ELR (cell line): ENCODE measurements at places on chromosomes 12 and 14.

- no peak for DNase-seq
These were observed 157.5 kb upstream of the ALG10B start for GRCh38 chr12:38159092-38159551.

DNA sequence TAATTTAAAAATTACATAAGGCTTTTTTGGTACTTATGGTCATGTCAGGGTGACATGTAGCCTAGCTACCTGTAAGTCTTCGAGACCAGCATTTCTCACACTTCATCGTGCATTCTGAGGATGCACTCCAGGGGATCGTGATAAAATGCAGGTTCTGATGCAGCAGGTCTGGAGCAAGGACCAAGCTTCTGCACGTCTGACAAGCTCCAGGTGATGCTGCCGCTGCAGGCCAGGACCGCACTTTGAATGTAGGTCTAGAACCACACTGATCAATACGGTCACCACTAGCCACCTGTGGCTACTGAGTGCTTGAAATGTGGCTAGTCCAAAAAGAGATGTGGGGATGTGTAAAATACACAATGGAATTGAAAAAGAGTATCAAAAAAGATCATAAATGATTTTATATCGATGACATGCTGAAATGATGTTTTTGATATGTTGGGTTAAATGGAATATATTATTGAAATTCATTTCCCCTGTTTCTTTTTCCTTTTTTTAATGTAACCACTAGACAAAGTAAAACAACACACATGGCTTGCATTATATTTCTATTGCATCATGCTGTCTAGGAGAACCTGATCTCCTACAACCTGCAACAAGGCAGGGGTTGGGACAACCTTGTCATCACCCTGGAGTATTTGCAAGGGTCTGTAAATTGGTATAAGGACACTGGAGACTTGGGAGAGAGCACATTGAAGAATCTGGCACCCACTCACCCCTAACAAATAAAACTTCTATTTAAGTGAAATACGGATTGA lies 142.4 kb downstream of the DPF3 start:
- DNase-seq, result no peak

DNA sequence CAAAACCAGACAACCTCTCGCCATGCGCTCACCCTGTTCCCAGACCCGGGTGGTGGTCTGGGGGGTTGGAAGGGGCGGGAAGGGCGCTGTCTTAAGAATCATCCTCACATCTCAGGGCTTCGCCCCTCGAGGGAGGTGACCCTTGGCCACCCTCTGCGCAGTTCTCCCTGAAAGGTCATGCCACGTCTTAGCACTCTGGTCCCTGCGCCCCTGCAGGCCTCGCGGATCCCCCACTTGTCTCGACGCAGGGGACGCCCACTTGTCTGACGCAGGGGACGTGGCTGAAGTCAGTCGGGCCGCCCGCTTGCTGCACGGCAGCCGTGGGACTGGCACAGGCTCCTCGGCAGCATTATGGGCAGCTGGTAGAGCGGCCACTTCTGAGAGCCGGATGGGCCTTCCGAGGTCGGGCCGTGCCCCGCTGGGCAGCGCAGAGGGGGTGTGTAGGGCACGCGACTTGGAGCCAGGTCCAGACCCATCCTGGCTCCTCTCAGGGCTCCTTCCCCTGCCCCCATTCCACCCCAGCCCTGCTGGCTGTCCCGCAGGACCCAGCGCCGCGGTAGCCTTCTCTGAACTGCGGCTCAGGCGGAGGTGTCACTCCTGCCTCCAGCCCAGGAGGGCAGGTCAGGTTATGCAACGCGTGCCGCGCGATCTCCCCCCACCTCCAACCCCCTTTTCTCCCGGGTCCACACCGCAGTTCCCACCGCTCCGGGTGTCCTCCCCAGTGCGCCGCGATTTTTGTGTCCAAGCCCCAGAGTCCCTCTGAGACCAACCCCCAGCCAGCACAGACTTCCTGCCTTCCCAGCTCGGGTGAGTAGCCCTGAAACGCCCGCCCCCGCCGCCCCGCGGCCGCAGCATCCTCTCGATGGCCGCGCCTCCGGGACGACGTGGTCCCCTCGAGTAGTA lies 40.9 kb upstream of the CAPRIN2 start:
- peak; percentile 91 for DNase-seq

DNA sequence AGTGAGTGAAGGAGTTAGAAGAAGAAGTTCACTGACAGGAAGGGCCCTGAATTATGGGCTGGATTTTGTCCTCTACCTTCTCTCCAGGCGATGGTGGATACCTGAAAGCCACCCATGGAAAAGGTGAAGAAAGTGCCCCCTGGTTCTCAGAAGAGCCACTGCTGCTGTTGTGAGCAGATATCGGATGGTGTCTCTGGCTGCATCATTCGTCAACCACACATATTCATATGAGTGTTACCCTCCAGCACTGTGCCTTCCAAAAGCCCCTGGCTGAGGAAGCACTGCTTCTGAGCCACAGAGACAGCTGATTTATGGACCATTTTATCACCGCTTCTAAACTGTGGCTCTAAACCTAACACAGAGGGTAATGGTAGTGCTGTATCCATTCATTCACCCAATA lies 2.0 kb upstream of the ACTN1 start:
- peak; percentile 27 for DNase-seq

- no peak for DNase-seq
These were observed 200.4 kb upstream of the AVPR1A start for GRCh38 chr12:63351370-63351769.

DNA sequence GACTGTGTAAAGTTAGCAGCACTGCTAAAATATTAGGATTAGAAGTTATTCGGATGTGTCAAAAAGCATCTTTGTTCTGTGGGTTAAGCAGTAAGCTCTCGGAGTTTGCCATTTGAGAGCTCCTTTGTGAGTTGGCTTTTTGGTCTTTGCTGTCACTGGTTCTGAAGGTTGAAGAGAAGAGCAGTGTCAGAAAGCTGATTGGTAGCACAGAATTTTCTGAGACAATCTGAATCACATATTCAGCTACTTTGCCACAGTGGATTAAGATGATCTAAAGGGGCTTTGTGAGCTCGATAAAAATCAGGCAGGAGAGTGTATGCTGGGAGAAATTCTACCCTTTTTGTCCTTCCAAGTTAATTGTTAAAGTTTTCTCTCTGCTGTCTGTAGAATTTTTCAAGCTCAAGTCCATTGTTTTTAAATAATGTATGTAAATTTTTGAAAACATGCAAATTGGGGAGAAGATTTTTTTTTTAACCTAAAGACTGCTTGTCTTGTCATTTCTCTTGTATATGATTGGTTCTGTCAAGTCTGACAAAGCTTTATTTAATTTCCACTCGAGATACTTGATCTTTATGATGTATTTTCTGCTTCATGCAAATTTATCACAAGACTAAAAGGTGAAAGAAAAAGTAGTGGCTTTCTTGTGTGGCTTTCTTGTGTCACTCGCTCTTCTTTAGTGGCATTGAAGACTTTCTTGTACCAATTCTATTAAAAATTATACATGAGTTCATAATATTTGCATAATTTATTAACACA lies 307.3 kb downstream of the EGLN3 start:
- no peak for DNase-seq

- DNase-seq, result no peak
These were observed 136.5 kb upstream of the DNM1L start for GRCh38 chr12:32542428-32543229.

- no peak for DNase-seq
These were observed 64.8 kb upstream of the RD3L start for GRCh38 chr14:104007121-104007520.

GRCh38 chr12:12872934-12873275 lies 18.5 kb upstream of the GPRC5A start:
- peak; percentile 96 for DNase-seq

GRCh38 chr12:33370318-33370717 lies 69.3 kb downstream of the SYT10 start:
- DNase-seq, result no peak

- no peak for DNase-seq
These were observed 137.2 kb upstream of the PELI2 start for GRCh38 chr14:55980970-55981369.

DNA sequence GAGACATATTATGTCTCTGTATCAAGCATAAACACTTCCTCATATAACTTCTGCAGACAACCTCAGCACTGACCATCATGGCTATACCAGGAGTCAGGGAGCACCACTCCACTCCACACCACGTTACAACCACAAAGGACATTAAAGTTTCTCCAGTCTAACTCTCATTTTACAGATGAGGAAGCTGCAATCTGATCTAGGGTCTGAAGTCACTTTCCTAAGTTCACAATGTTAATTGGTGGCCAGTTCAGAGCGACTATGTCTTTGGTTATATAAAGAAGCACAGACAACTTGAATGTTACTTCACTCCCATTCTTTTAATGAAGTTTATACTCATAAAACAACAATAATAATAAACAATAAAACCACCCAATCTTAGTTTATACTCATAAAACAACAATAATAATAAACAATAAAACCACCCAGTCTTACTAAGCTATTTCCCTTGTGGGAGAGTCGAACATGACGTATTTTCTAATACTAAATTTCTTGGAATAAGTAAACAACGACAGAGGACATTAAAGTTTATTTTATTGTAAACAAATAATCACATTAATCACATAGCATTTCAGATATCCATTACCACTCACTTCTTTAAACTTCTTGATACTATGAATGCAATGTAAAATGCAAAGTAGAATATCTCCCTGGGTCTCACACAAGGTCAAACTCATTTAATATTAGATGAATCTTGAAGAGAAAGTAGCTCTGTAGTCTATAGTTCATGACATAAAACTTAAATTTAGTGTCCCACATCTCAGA lies 72.4 kb upstream of the SSTR1 start:
- DNase-seq, result no peak

DNA sequence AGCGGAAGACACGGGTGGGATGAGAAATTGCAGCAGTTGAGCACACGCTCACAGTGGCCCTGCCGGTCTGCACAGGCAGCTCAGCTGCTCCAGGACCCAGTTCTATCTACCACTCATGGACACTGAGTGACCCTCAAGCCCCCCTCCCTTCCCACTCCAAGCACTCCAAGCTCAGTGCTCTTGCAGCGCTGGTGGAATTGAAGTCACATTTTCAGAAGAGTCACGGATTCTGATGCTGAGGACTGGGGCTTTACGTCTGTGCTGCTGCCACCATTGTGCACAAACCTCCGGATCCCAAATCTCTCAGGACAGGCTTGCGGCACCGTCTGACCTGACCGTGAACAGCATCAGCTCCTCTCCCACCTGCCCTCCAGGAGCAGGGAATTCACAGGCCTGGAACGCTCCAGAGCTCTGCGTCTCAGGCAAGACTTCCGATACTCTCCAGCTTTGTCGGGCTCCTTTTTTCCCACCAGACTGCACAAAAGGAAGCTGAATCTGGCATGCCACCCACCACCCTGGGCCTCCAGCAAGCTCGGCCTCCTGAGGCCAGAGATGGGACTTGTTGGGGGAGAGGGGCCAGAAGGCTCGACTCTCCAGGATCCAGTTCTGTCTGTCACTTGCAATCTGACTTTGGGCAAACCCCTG lies 213.1 kb upstream of the RTL1 start:
- DNase-seq, result no peak

DNA sequence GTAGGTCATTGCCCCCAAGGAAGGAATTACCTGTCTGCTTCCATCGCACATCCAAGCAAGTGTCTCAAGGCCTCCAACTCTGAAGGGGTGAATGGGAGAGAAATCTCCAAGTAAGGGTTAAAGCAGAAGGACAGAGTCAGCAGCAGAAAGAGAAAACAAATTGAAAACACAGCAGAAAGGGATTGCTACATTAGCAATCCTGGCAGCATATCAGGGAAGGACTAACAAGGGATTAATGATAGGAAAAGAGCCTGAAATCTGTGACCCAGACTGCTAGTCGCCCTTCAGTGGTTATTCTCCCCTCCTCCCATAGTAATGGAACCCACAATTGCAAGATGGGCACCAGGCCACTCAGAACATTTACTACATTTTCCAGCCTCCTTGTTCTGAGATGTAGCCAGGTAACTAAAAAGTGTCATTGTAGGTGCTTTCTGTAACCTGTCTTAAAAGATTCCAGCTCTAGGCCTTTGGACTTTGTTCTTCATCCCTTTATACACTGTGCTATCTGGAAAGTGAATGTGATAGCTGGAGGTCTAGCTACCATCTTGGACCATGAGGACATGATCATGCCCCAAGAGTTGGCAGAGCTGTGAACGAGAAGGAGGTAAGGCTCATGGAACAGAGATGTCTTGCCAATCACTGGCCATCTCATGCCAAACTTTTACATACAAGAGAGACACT lies 36.0 kb downstream of the MAP3K9 start:
- DNase-seq, result no peak

- DNase-seq, result no peak
These were observed 15.0 kb upstream of the TBX5 start for GRCh38 chr12:114420944-114421335.

DNA sequence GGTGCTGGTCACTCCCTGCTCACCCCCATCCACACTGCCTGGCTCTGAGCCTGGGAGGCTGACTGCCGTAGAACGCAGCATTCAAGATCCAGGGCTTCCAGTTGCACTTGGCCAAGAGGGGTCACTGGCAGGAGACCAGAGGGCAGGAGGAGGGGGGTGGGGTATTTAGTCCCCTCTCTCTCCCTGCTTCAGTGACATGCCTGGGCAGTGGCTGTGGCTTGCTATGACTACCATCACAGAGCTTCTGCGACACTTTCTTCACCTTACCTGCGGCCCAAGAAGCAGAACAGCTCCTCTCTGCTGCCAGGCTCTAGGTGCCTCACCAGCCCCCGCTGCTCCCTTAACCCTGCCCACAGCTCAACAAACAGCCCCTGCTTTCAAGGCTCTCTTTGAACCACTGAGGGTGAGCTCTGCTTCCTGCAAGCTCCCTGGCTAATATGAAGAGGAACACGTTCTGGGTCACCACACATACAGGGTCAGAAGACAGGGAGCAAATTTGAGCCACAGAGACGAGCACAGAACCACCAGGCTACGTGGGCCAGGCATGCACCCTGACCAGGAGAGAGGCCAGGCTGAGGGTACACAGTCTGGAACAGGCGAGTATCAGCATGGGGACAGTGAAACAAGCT lies 55.7 kb downstream of the ITPK1 start:
- no peak for DNase-seq

DNA sequence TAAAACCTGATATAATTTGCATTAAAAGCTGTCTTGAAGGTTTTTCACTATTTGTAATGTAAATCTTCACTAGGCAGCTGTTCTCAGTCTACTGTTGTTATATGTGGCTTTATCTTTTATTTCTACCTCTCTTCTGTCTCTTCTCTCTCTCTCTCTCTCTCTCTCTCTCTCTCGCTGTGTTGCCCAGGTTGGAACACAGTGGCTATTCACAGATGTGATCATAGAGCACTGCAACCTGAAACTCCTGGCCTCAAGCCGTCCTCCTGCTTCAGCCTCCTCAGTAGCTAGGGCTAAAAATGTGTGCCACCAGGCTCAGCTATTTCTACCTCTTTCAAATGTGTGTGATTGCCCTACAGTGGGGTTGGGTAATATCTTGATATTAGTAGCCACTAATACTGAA lies 21.1 kb downstream of the FUT8 start:
- no peak for DNase-seq

- no peak for DNase-seq
These were observed 41.2 kb downstream of the NEUROD4 start for GRCh38 chr12:55061024-55061423.

- peak; percentile 50 for DNase-seq
These were observed 35.4 kb downstream of the TAOK3 start for GRCh38 chr12:118337194-118337838.

DNA sequence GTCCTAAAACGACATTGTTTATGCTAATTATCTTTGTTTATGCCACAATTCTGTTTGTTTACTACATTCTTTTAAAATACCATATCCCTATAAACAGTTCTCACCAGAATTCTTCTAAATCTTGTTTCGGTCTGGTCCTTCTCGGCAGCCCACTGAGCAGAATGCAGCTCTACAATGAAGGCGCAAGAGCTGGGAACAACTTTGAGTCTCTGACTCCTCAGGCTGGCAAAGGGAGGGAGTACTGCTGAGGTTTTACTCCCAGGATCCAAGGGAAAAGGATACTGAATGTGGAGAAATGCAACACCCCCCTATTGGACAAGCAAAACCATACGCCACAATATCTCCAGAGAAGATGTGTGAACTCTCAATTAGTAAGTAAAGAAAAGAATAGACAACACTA lies 5.4 kb downstream of the SOX5 start:
- DNase-seq, result no peak
